NCI-H1436 (cell line): ENCODE measurements at places on chromosomes 6 and 20.

DNA sequence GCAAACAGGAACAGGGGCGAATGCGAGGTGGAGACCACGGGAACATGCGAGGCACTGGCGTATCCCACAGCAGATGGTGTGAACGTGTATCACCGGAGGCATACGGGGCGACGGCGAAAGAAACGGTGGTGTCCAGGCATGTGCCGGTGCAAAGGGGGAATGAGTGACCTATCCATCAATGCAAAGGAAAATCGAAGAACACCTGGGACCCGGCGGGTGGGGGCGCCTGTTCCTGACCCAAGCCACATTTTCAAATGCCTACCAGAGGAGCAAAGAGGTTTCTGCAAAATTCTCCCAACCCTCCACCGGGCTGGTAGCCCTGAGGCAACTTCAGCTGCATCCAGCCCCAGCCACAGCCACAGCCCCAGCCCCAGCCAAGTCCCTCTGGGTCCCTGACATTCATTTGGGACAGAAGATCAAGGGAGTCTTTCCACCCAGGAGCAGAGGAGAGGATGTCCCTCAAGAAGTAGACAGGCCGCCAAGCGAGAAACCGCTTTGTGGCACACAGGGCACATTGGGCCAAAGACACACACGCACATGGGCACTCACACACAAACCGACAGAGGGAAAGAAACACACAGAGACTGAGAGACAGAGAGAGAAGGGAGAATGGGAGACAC is 164.0 kb upstream of the ZNF337 start:
- DNase-seq: no peak

DNA sequence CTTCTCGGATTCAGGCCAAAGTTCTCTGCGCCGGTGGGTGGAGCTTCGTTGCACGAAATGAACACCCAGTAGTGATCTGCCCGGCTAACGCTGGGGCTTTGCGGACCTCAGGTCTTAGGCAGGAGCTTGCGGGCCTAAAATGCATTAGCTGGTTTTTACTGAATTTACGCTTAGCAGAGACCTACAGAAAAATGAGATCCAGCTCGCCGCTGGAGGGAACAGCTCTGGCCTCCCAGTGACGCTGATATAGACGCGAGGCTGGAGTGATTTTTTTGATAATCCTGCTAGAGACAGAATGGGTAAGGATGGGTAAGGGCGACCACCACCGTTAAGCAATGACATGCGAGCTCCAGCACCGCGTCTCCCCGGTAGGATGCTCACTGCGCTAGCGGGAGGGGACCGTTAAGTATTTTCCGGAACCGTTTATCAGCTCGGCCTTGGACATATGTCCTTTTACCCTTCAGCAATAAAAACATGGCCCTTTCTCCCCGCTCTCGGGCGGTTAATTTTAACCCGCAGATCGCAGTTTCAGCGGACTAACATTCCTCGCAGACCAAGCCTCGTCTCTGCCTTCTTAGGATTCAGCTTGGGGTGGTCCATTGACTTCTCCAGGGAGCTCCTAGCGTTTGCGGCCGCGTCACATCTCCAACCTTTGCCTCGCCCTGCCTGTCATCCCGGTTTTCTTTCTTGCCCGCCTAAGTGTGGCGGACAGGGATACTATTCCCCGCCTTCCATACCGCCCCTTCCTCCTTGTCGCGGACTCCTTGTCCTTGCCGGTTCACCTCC is 109.3 kb downstream of the GPX5 start:
- DNase-seq: no peak

GRCh38 chr6:117552618-117553017 is 49.7 kb downstream of the GOPC start:
- no peak for DNase-seq

- no peak for DNase-seq
Observed at GRCh38 chr6:51929934-51930574, 157.4 kb downstream of the PKHD1 start.

DNA sequence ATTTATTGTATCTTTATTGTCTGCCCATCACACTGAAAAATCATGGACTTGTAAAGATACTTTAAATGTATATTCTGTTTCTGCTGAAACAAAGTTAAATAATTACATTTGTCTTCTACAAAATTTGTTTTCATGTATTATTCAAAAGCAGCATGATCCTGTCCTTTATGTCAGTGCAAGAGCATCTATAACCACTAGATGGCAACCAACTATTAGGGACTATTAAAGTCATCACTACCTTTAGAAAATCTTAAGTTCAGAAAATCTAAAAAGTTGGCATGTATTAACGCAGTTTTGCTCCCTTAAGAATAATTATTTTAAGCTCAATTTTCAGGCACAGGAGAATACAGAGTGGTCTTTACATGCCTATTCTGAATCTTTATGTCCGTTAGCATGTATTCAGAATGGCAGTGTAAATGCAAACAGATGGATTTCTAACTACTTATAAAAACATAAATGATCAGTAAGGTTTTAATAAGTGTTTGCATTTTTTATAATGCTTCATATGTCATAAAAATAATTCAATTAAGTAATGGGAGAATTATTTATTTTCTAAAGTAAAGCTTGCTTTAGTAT is 17.8 kb downstream of the TMEM30A start:
- DNase-seq: peak; percentile 8

- no peak for DNase-seq
Observed at GRCh38 chr6:16430391-16431089, 192.2 kb downstream of the GMPR start.

DNA sequence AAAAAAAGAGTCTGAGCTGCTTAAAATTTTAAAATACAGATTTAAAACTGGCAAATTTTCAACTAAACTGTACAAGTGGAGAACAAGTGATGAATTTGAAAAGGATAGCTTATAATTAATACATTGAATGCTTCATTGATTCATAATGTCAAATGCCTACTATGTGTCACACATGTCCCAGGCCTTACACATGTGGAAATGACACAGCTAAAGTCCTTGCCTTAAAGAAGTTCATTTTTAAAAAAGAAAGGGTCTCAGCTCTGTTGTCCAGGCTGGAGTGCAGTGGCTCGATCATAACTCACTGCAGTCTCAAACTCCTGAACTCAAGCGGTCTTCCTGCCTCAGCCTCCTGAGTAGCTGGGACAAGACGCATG is 5.0 kb downstream of the NCOA5 start:
- no peak for DNase-seq

GRCh38 chr6:159212028-159212427 is 42.8 kb downstream of the FNDC1 start:
- no peak for DNase-seq

DNA sequence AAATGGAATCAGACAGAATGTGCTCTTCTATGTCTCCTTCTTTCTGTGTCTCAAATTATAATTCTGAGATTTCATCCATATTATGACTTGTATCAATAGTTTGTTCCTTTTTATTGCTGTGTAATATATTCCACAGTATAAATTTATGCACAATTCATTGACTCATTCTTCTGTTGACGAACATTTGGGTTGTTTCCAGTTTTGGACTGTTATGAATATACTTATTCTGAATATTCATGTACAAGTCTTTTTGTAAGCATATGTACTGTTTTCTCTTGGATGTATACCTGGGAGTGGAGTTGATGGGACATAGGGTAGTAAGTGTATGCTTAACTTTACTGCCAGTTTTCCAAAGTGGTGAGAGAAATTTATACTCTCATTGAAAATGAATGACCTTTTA is 28.1 kb upstream of the TRAF3IP2 start:
- DNase-seq: no peak

DNA sequence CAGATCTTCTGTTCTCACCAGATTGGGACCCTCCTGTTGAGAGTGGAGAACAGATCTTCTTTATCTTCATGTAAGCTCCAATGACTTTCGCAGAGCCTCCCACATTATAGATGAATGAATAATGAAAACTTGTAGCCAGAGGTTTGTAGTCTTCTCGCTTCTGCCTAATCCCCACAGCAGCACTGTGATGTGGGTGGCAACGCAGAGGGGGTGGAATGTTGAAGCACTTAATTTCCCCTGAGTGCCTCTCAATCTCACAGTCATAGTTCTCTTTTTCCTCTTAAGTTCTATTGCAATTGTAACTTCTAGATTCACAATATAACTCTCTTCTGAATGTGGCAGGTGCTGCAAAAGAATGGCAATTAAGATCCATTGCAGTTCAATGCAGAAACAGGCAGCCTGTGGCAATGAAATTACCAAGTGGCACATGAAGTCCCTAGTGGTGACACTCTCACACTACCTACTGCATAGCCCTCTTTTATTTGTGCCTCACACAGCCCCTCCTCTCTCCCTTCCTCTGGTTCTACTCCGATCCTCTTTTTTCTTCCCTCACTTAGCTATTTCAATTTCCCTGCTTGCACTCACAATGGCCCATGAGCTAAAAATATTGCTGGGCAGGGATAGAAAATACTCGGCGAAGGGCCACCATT is 281.9 kb downstream of the UBE3D start:
- DNase-seq: peak; percentile 51

DNA sequence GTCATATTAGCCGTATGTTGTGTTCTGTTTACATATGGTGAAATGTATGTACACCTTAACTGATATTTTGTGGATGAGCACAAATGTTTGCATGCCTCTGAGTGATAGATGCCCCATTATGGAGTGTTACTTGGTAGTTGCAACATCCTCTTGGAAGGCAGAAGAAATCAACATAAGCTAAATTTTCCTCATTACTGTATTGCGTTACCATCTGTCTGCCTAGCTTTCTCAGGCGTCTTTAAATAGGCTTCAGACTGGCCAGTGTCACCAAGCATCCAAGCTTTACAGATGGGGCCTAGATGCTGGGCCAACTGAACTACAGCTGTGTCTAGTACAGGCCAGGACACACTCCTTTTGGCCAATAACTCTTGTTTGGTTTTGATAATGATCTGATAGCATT is 250.6 kb downstream of the SAMD5 start:
- DNase-seq: no peak

- DNase-seq: no peak
Observed at GRCh38 chr6:157610451-157610999, 212.5 kb upstream of the SNX9 start.

DNA sequence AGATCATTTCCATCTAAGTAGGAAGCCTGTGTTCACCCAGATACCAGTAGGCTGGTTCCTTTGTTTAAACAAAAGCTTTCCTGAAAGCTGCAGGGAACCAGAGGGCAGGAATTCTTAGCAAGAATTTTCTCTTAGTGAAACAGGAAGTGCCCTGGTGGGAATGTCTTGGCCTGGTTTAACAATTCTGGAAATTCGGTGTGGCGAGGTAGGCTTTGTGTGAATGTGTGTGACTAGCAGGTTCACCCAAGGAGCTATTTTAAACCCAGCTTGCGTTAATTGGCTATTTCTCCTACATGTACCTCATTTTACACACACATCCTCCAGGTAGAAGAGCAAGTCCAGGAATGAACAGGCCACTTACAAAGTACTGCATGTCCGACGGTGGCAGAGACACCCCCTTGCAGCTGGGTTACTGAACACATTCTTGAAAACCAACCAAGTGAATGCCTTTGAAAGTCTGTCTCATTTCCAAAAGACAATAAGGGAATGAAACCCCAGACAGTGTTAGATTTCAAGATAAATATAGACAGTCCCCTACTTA is 64.6 kb downstream of the GFOD1 start:
- DNase-seq: no peak

DNA sequence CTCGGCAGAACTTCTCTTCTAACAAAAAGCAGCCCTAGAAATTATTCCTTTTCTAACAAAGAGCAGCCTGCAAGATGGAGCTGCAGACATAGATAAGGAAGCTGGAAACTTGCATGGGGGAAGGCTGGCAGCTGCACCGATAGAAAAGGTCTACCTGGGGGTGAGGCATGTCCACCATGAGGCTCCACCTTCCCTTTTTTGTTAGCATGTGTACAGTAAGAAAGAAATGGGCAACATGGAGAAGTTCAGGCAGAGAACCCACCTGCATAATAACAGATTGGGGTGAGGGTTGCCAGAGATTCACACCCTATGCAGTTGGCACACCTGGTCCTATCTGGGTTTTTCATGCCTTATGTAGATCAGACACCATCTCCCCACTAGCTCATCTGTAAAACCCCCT is 25.4 kb downstream of the ZNF311 start:
- DNase-seq: no peak

- no peak for DNase-seq
Observed at GRCh38 chr6:25122622-25123237, 156.4 kb upstream of the CARMIL1 start.

GRCh38 chr6:14775528-14775927 is 470.3 kb upstream of the JARID2 start:
- no peak for DNase-seq

- no peak for DNase-seq
Observed at GRCh38 chr6:53691252-53691651, 25.7 kb upstream of the KLHL31 start.

DNA sequence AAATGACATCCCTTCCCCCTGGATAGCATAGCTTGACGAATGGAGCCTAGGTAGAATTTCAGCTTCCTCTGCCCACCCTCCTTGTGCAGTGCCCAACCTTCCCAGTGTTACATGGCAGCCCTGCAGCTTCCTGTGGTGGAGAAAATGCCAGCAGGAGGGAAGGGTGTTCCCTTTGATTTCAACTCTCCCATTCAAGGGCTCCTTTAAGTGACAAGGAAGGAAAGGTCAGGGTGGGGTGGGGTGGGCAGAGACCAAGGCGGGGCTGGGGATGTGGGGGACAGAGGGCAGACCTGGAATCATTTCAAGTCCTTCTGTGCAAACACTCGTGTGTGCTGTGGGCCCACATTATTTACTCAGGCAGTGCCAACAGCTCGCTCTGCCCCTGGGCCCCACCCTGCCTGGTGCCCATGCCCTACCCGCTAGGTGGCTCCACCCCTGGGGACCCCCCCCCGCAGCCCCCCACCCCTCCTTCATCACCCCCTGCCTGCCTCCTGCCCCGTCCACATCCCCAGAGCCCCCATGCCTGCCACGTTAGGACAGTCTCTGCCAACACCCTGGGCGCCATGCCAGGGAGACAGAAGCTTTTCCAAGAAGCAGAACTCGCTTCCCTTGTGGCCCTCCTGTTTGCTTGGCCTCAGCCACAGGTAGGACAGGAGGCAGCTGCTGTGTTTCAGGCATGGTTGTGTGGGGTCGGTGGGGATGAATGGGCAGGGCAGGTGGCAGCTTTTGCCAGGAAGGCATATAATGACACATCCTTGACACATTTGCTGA is 9.4 kb downstream of the SPDEF start:
- peak; percentile 14 for DNase-seq

- peak; percentile 79 for DNase-seq
Observed at GRCh38 chr20:32626859-32627636, 41.9 kb upstream of the NOL4L start.

DNA sequence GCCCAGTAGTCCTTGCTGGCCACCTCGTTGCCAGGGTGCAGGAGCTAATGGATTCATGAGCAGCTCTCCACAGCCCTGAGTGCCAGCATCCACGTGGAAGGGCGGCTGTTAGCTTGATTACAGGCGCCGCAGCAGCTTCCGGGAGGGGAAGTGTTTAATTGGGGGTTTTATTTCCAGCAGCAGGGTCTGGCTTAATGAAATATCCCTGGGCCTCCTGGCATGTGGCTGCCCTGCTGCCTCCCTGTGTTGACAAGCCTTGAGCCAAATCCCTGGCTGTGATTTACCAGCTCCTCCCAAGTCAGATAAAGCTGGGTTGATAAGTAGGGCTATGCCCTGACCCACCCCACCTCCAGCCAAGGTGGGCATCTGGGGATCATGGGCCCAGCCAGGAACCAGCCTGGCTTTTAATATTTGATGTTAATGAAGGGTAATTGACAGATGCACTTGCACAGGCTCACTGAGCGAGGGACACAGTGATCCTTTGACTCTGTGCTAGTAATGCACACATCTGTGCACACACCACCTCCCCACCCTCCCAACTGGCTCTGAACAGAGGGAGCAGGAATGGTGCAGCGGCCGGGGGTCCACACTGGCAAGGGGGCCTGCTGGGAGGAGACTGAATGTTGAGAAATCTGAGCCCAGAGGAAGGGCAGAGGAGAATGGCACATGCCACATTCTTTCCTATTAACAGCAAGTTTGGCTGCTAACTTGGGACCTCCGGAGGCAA is 13.6 kb downstream of the GLP1R start:
- DNase-seq: peak; percentile 59

GRCh38 chr6:29858006-29858405 is 30.4 kb downstream of the HLA-G start:
- no peak for DNase-seq
